Karpas-422 (cell line): ENCODE measurements at places on chromosomes 11 and 22. TPM values are rescaled to one million over a fixed set of nuclear protein-coding genes. Genes with fewer than 3 reads are reported as not detected.

Gene RBMXL2
- 0.14 TPM in 1 of 2 replicates, not detected in the other for total RNA-seq

Gene SYCE3
- total RNA-seq = not detected in 2 replicates

Gene MFRP
- not detected in 2 replicates for total RNA-seq

Gene KCNQ1OT1
- 2.7 and 3.0 TPM in 2 replicates for total RNA-seq

Gene PRG3
- not detected in 2 replicates for total RNA-seq

Gene FAM111A
- total RNA-seq = 48.2 and 64.1 TPM in 2 replicates

Gene ACRV1
- not detected in 2 replicates for total RNA-seq

Gene MRPL11
- 69.6 and 80.4 TPM in 2 replicates for total RNA-seq

Gene SCN2B
- 0.25 TPM in 1 of 2 replicates, not detected in the other for total RNA-seq

Gene OR51B5
- 0.60 TPM in 1 of 2 replicates, not detected in the other for total RNA-seq

Gene SLC1A2
- total RNA-seq = not detected in 2 replicates

Gene FXYD6
- not detected in 2 replicates for total RNA-seq

Gene SAA1
- not detected in 2 replicates for total RNA-seq

Gene AIFM3
- 0.40 TPM in 1 of 2 replicates, not detected in the other for total RNA-seq

Gene TENM4
- total RNA-seq = 0.87 TPM in 1 of 2 replicates, not detected in the other

Gene LRRC32
- 43.5 and 58.4 TPM in 2 replicates for total RNA-seq

Gene MAJIN
- total RNA-seq = not detected in 2 replicates

Gene OR51I1
- not detected in 2 replicates for total RNA-seq

Gene GVQW3
- 15.8 and 18.5 TPM in 2 replicates for total RNA-seq

Gene OR2AT4
- 0.04 TPM in 1 of 2 replicates, not detected in the other for total RNA-seq

Gene TBX1
- total RNA-seq = not detected in 2 replicates

Gene RHOG
- 54.6 and 68.5 TPM in 2 replicates for total RNA-seq

Gene TRIM6
- not detected in 2 replicates for total RNA-seq

Gene SLC35F2
- 115 and 135 TPM in 2 replicates for total RNA-seq

Gene RAB39A
- total RNA-seq = 36.2 and 52.7 TPM in 2 replicates

Gene VPREB3
- 321 and 642 TPM in 2 replicates for total RNA-seq

Gene SCUBE2
- total RNA-seq = 6.8 TPM in 1 of 2 replicates, not detected in the other

Gene TMPRSS13
- total RNA-seq = 0.69 and 1.1 TPM in 2 replicates

Gene PLEKHB1
- total RNA-seq = 3.1 and 6.0 TPM in 2 replicates

Gene DENND6B
- total RNA-seq = 0.90 and 2.7 TPM in 2 replicates
